Activated CD4-positive, CD25-positive, alpha-beta regulatory T cell (primary cell): ENCODE measurements at places on chromosomes 3 and 15.

DNA sequence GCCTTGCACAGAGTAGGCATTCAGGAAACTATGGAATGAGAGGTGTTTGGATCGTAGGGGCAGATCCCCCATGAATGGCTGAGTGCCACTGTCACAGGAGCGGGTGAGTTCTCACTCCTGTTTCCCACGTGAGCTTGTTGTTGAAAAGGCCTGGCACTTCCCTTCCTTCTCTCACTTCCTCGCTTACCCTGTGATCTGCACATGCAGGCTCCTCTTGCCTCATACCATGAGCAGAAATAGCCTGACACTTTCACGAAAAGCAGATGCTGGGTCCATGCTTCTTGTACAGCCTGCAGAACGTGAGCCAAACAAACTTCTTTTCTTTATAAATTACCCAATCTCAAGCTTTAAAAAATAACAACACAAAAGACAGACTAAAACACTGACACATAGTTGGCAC, 55.4 kb downstream of the AGBL1 start:
- no peak for DNase-seq

DNA sequence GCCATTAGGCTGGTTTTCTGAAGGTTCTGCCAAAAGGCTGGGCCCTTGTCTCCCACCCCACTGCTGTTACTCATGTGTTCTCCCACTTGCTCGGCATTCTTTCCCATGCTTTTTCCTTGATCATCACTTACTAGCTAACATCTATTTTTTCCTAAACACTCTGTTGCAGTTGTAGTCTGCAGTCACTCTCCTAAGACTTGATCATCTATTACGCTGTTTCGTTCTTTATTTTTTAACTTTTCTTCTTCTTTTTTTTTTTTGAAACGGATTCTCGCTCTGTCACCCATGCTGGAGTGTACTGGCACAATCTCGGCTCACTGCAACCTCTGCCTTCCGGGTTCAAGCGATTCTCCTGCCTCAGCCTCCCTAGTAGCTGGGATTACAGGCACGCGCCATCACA, 176.3 kb downstream of the IGF1R start:
- no peak for DNase-seq

- no peak for DNase-seq
Measured at GRCh38 chr3:17322106-17322793, 420.2 kb downstream of the TBC1D5 start.

- no peak for DNase-seq
Measured at GRCh38 chr3:99638167-99638948, at the start of gene COL8A1. Gene COL8A1, plus strand, starts transcription at chr3:99638594. Its CDS starts 152,089 bp downstream, at chr3:99790683.

DNA sequence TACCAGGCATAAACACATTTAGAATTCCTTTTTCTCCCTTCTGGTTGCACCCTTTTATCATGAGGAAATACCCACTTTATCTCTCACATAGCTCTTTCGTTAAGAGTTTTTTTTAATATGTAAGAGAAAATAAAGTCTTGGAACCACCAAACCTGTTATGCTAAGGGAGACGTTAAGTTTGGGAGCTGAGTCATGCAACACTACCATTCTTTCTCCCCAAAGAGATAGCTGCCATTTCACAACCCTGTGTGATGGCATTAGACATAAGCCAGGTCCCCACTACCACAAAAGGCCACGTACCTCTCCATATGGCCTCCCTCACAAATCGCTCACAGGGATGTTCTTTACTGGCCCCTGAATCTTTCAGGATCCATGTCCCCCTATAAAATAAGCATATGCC, 7.6 kb upstream of the NIPA1 start:
- DNase-seq = no peak

- DNase-seq = no peak
Measured at GRCh38 chr3:100844063-100844936, 135.0 kb downstream of the TFG start.

DNA sequence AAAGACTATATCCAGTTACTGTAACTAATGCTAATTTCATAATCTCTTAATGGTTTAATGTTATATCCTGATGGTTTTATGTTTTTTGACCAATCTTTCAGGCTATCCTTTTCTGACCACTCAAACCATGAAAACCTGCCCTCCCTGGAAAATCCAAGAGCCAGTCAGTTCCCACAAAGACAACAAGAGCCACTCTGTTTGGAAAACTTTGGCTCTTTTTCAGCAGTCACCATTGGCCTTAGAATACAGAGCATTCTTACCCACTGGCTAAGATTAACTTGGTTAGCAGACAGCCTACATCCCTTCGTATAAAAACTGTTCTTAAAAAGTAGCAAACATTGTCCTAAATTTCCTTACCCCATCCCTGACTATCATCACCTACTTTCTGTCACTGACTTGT, 32.9 kb downstream of the ALCAM start:
- no peak for DNase-seq

DNA sequence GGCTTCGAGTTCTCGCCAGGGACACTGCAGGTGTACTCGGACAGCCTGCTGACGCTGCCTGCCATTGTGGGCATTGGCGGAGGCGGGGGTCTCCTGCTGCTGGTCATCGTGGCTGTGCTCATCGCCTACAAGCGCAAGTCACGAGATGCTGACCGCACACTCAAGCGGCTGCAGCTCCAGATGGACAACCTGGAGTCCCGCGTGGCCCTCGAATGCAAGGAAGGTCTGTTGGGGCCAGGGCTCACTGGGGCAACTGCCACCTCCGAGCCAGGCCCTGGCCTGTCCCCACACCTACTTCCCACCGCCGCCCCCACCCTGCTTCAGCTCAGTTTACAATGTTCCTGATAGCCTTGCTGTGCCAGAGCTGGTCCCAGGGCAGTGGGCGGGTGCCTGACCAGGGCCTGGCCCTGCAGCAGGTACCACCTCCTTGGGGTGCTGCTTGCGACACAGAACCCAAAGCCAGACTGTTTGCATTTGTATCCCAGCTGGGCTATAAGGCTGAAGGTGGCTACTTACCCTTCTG, 35.5 kb downstream of the PLXNA1 start:
- DNase-seq = no peak

- DNase-seq = no peak
Measured at GRCh38 chr15:29788433-29789034, 33.7 kb downstream of the TJP1 start.
